Karpas-422 (cell line): ENCODE measurements at places on chromosomes 4 and X.

GRCh38 chr4:59400334-59400733 is 1799.8 kb upstream of the ADGRL3 start:
- no peak for DNase-seq

DNA sequence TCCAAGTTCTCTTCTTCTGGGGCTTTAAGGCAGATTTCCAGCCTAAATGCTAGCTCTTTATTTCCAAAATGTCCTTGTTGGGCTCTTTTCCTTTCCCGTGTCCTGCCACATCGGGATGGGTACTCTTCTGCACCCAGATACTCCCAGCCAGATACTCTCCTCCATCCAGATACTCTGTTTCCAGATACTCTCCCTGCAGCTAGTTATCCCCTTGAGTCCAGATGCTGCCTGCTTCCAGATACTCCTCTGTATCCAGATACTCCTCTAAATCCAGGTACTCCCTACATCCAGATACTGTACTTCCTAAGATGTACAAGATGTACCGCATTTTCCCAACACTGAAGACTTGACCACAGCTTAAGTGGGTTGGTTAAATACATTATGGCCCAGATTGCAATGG is 10.5 kb upstream of the XG start:
- DNase-seq = no peak

DNA sequence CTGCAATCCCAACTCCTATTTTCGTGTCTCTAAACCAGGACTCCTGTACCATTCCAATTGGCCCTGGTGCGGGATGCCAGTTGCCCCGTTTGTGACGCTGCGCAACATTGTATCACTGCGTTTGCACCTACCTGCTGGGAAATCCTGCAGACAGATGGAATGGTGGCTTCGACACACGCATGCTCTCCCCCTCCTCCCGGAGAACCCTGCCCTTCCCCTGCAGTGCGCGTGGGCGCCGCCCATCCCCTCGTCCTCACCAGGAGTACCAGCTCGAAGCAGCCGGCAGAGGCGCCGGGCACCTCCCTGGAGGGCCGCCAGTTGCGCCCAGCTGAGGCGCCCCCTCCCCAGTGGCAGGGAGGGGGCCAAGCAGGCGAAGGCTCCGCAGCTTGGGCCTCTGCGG is 1.4 kb downstream of the DGKK start:
- DNase-seq = no peak

- DNase-seq = no peak
Observed at GRCh38 chr4:181127171-181127570, 1116.0 kb upstream of the TENM3 start.

GRCh38 chr4:6316461-6317003 is 46.9 kb downstream of the WFS1 start:
- DNase-seq = no peak

DNA sequence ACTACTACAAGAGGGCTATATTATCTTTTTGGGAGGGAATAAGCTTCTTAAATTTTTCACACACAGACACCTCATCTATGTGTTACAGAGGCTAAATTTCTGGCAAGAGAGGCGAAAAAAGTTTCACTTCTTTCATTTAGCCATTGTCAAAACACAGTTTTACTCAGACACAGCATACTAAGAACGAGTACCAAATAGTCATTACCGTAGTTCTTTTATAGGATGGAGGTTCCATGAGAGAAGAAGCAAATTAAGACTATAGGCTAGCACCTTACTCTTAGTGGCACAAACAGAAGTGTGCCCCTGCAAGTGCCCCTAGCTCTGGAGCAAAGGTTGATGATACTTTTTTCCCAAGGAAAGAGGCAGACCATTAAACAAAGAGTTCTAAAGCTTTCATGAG is 26.2 kb downstream of the UGT2B7 start:
- no peak for DNase-seq

DNA sequence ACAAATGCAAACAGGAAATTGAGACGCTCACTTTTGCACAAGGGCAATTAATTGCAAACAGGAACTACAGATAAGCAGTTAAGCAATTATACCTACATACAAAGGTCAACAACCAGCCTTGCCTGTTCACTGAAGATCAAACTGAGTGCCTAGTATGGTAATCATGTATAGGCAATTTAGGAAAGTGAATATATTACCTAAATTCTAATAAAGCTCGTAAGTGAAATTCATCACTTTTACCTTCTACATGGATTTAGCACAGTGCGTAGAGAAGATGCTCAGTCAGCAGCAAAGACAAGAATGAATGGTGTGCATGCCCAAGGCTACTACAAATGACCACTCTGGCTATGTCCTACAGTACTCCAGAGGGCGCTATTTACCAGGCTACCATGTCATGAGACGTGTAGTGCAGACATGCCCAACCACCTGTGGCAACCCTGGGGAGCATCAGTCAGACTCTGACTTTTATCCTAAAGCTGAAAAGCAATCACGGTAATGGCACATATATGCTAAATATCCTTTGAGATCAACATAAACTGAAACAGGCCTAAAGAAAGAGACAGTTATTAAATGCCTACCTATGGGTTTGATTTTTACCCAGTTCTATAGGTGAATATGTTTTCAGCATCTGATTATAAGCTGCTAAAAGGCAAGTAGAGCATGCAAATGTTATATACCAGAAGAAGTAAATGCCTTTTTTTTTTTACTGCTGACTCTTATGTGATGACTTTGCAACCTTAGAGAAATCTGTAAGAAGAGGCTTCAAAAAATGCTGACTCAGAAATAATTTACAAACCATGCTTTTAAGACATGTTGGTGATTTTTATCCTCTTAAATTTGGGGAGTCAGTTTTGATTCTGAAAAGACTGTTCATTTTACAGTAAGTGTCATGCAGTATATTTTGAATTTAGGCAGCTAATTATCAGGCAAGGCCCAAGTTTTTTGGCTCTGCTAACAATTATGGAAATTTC is 178.0 kb downstream of the PPP3CA start:
- DNase-seq = peak; percentile 89

DNA sequence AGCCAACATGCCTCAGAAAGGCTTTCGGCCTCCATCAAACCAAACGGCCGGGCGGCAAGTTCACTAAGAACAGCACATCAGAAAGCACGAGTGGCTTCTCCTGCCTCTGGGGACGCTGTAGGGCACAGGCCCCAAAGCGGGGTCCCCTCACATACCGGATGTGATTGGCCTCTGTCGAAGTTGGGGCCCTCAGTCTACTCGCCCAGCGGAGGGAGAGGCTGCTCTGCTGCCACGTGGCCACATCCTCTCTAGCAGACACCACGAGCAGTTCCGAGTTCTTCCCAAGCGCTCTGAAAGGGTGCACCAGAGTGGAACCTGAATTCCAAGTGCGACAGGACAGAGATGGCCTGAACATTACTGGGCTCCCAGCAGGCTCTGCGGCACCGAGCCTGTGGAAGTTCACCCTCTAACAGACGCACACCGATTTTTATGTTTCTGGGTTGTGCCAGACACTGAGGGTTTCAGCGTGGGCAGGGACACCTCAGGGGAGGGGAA is 21.1 kb downstream of the NOP14 start:
- DNase-seq = no peak

DNA sequence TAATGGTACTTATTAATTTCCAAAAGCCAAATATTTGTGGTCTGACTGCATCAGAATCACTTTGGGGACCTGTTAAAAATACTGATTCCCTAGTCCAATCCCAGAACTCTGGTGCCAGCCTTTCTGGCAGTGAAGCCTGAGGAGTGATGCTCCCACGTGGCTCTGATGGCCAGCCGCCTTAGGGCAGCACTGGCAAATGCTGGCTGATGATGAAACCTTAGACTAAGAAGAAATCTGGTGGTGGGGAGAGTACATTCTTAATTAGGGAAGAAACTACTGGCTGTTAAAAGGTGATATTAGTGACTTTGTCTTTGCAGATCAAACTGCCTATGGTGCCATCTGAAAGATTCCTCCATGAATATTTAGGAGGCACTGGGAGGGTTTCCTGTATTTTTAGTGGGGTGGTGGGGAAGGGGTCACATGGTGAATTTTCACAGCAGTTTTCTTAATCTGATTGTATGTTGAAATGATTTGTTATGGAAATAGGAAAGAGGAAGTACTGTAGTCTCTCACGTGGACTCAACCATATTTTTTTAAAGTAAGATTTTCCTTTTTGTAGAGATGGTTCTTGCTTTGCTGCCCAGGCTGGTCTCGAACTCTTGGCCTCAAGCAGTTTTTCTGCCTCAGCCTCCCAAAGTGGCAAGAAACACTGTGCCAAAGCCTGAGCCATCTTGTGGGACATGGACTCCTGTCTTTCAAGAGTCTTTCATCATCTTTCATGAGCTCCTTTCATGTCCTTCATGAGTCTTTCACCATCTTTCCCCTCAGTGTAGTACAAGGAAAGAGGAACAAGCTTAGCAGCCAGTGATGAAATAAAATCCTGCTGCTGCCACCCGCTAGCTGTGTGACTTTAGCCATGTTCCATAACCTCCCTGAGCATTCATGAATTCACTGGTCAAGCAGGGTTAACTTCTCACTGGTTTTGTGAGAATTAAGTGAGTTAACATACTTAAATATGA is 90.8 kb downstream of the ZNF330 start:
- DNase-seq = no peak

- DNase-seq = no peak
Observed at GRCh38 chr4:143424276-143424675, 87.6 kb downstream of the GAB1 start.

- no peak for DNase-seq
Observed at GRCh38 chrX:2498781-2499302, 1.9 kb downstream of the DHRSX start.

DNA sequence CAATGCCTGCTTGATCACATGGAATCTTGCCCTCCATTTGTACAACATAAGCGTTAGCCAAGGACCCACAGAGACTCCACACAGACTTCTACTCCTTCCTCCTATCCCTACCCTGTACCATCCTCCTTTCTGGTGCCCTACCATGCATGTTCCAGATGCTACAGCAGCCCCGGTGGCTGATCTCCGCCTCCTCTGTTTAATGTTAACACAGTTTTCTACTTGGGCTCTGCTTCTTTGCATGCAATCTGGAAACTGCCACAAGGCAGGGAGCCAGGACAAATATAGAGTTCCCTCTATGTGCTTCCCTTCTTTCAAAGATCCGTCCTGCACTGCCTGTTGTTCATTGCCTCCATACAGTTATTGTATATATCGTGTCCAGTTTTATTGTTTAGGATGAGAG is 368.6 kb upstream of the TENM3 start:
- DNase-seq = no peak
